ENCODE measurements at places on chromosomes 1 and 21.

DNA sequence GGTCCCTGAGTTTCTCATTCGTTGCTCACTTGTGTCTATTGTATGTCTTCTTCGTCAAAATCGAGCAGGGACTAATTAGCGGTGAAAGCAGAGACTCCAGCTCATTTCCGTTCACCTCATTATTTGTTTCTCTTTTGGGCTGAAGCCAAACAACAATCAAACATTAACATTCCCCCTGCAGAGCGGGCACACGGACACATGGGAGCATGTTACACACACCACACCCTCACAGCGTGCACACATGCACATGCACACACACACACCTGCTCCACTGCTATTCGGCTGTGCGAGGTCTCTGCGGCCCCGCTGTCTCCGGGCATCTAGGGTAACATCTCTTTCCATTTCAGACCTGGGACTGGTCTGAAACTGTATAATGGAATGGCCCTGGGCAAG lies 58.5 kb upstream of the LRRC8D start:
- DNase-seq = no peak

- no peak for DNase-seq
Measured at GRCh38 chr1:247400685-247401084, 15.3 kb upstream of the NLRP3 start.

DNA sequence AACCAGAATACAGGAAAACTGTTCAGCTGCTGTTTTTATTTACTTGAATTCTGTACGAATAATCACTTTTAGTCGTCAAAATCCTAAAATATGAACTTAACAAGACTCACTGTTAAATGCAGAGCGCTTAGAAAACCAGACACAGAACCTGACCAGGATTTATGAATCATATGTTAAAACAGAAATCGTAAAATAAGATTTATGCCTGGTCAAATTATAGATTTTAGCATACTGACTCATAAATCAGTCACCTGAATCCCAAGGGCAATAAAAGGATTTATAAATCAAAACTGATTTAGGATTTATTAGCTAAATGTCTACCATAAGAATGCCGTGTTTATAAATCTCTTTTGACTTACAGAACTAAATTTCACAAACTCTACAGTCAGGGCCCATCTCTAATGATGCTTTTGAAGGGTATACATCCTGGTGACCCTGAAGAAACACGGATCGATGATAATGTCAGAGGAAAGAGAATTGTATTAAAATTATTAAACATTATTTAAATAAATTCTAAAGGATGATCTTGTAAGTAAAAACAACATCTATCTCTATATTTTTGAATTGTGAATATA lies 28.8 kb downstream of the CYYR1 start:
- no peak for DNase-seq

DNA sequence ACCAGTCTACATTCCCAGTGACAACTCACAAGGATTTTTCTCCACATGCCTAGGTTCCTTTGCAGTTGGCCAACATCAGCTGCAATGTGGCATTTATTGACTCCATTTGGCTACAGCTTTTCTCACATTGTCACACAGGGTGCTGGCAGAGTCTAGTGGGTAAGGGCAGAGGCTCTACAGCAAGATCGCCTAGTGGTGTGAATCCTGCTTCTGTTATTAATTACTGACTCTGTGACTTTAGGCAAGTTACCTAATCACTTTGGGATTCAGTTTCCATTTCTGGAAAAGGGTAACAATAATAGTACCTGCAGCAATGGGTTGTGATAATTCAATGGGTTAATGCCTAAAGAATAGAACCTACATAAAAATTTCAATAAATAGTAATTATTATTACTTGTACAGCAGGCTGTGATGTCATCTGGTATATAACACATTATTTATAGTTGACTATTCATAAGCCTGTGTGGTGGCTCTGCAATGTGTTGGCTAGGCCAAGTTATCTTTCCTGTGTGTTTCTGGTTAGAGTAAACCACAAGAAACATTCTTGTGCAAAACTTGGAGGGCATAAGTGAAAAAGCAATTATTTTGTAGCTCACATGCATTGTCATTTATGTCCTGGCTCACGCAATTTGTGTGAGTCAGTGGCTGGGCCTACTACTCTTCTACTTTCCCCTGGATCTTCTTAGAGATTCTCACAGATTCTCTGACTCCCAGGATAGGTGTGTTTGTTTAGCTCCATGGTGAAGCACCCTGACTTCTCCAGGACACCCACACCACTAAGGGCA lies 59.5 kb downstream of the PTGS2 start:
- DNase-seq = no peak

DNA sequence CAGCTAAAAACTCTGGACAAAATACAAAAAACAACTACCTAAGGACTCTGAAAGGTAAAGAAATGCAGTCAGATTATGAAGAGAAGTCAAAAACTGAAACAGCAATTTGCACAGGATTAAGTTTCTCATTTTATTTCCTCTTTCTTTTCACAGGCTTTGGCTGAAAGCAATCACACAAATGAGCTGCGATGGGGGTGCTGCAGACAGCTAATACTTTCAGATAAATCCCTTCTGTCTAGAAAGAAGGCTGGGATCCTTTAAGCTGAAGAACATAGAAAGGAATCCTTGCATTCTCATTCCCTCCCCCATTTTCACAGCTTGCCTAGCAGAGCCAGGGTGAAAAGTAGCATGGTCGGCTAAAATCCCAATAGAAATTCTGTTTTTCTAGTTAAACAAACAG lies 32.0 kb upstream of the PRDX6 start:
- DNase-seq = peak; percentile 56

DNA sequence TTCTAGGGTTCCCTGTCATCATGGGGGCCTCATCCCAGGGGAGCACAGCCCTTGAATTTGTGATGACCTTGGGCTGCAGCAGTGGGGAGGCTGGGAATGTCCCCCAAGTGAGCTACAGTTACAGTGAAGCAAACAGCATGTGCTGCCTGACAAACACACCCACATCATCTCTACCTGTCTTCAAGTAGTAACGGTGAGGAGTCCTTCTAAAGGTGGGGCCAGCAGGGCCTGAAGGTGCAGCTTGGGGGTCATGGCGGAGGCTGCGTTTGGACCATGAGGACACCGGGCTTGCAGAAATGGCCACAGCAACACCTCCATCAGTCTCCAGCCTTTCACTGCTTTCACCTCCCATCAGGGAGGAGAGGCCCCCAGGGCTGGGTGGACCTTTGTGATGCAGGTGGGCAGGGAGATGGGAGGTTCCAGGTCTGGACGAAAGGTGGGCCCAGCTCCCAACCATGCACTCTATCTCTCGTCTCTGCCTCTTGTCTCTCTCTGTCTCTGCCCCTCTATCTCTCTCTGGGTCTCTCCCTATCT lies 55.7 kb downstream of the WNT9A start:
- no peak for DNase-seq

DNA sequence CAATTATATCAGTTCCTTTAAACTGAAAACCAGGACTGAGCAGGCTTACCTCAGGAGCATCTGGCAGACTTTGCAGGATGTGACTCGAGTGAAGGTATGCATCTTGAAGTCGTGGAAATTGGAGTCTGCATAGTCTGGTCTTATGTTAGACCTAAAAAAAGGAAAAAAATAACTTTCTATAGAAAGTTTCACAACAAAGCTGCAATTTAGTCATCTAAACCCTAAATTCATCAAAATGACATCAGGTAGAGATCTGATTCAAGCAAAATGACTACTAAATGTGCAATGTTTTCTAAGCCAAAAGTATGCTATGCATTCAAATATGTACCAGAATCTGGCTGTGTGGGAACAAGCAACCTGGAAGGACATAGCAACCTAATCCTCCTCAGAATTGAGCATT lies 260.1 kb downstream of the VAV3 start:
- DNase-seq = no peak

GRCh38 chr1:33501309-33501708 lies 28.9 kb downstream of the ZSCAN20 start:
- DNase-seq = no peak

DNA sequence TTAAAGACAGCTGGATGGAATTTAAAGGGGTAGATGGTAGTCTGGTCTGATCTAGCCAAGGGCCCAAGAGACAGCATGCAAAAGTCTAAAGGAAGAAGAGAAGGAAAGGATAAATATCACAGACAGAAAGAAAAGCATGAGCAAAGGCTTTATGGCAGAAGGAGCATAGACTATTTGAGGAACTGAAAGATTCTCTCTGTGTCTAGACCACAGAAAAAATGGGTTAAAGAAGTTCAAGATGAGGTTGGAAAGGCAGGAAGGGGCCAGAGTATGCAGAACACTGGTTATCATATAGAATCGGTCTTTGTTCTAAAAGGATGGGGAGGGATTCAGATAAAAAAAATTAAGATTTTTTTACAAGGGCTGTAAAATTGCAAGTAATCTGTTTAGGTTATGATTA lies 136.8 kb upstream of the SGIP1 start:
- no peak for DNase-seq

DNA sequence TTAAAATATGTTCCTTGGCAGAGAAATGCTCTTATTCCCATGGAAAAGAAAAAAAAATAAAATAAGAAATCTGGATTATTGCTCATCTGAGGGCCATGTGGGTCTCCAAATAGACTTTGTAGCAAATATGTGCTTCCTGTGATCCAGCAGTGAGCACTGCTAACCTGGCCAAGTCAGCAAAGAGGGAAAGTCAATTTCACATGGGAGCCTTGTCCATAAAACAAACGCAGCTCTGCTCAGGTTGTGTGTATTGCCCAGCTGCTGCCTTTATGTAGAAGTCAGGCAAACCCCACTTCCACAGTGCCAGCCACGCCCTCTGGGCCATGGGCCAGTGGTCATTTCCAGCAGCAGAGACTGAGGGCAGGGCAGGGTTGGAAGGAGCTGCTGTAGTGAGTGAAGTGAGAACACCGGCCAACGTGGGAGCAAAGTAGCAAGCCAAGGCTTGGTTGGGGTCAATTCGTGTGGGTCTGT lies 174.3 kb downstream of the LYPLAL1 start:
- DNase-seq = no peak

Data from HAP-1 (cell line).